Osteoblast (primary cell): ENCODE measurements at places on chromosomes 2 and 18. TPM values are rescaled to one million over a fixed set of nuclear protein-coding genes. Genes with fewer than 3 reads are reported as not detected.

DNA sequence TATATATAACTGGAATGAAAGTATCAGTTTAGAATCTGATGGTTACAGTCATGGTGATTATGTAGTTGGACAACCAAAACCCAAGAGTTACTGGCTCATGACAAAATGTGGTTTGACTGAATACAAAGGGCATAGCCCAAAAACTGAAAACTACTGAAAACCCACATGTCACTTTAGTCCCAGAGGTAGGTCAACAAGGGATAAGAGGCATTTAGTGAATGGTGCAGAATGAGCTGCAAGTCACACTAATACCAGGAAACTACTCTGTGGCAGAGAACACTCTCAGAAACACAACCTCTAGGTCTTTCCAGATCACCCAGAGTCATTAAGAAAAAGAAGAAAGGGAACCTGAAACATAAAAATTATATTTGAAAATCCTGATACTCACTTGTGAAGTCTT lies 154.5 kb downstream of the AGPS start:
- no peaks in the 10 kb centered on the region for H3K27me3 ChIP-seq
- no peaks in the 10 kb centered on the region for H3K36me3 ChIP-seq
- DNase-seq = no peak
- H3K4me3 ChIP-seq = no peak overlapping the region
- H3K27ac ChIP-seq = no peak overlapping the region

- H3K4me3 ChIP-seq = no peak overlapping the region
- H3K27me3 ChIP-seq = no peaks in the 10 kb centered on the region
- no peak overlapping the region for H3K27ac ChIP-seq
- H3K36me3 ChIP-seq = no peaks in the 10 kb centered on the region
Measured at GRCh38 chr2:175449616-175450015, 268.1 kb upstream of the ATP5MC3 start.

Gene FN1
- 18,025 and 18,800 TPM in 2 replicates for total RNA-seq

- peaks cover 15% of the 10 kb centered on the region for H3K27me3 ChIP-seq
- no peak for DNase-seq
Measured at GRCh38 chr2:219519526-219519916, 5.2 kb downstream of the ASIC4 start.

Gene MOGAT1
- total RNA-seq = not detected in 2 replicates

DNA sequence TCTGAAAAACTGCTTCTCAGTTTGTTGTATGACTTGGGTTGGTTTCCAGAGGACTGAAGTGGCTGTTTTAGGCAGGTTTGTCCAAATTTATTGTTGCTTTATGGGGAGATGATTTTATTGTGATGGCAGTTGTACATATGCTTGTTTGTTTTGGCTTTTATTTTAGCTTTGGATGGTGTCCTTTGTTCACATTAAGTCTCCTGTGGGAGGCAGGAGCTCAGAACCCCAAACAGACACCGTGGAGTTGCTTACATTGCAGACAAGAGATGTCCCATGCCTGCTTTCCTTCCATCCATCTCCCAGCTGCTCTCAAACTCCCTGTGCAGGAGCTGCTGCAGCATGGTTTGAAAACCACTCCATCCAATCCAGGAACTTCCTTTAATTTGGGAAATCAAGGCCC lies 414.7 kb downstream of the LPIN1 start:
- H3K4me1 ChIP-seq = peaks cover 6% of the 10 kb centered on the region
- no peaks in the 10 kb centered on the region for H3K27me3 ChIP-seq
- no peak for DNase-seq
- H3K36me3 ChIP-seq = no peaks in the 10 kb centered on the region
- no peak overlapping the region for H3K27ac ChIP-seq

DNA sequence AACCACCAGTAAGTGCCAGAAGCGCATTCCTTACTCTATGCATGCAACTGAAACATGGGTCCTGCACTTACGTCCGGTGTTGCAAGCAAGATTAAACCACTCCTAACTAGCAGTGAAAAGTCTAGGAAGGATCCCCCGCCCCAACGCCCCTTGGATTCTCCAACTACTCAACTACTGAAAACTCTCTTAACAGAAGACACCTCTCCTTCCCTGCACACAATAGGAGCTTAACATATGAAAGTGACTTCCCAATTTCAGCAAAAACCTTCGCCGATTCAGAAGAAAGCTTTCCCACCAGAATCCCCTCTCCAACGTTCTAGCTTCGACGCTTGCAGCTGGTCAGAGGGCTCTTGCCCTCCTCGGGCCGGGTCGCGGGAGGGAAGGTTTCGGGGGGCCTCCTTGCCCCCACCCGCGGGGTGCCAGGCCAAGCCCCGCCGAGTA lies 578 bp downstream of the IWS1 start:
- peak overlapping the region; percentile 92 for H3K4me3 ChIP-seq
- H3K27ac ChIP-seq = peak overlapping the region; percentile 99
- DNase-seq = no peak
- no peaks in the 10 kb centered on the region for H3K27me3 ChIP-seq
- peaks cover 9% of the 10 kb centered on the region for H3K4me1 ChIP-seq

Gene PLCL1
- total RNA-seq = 3.2 and 4.0 TPM in 2 replicates

DNA sequence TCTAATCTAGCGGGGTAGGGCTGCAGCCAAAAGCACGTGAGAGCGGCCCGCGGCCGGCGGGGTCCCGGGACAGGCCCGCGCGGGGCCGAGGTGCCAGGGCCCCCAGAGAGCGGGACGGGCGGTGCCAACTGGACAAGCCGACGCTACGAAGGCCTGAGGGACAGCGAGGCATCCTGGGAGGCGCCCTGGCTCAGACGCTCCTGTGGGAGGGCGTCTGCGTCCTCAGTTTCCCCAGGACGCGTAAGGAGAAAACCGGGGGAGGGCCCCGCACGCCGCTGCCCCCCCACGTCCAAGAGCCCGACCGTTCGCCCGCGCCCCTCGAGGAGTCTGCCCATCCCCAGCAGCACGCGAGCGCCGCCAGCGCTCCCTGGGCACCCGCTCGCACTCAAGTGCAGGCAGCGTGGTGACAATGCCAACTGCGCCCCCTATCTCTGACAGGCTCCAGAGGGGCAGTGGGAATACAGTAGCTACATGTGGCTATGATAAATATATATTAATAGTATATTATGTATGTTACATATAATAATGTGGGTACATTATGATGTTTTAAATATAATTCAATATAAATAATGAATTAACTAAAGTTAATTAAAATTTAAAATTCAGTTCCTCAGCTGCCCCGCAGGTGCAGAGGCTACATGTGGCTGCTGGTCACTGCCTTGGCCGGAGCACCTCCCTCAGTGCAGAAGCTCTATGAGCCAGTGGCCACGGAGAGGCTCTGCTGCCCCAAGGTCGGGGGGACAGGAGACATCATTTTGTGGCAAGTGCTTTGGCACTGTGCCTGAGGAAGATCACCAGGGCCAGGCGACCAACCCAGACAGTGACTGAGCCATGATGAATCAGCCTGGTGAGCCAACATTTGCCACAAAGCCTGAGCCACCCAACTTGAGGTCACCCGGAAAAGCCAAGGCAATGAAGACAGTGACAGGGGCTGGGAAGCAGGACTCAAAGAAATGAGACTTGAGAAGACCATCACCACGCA lies 5.5 kb upstream of the SFT2D3 start:
- DNase-seq = peak; percentile 96
- no peaks in the 10 kb centered on the region for H3K27me3 ChIP-seq
- H3K27ac ChIP-seq = peak overlapping the region; percentile 37
- H3K4me1 ChIP-seq = peaks cover 18% of the 10 kb centered on the region

Gene ABHD3
- total RNA-seq = 3.8 and 4.0 TPM in 2 replicates

DNA sequence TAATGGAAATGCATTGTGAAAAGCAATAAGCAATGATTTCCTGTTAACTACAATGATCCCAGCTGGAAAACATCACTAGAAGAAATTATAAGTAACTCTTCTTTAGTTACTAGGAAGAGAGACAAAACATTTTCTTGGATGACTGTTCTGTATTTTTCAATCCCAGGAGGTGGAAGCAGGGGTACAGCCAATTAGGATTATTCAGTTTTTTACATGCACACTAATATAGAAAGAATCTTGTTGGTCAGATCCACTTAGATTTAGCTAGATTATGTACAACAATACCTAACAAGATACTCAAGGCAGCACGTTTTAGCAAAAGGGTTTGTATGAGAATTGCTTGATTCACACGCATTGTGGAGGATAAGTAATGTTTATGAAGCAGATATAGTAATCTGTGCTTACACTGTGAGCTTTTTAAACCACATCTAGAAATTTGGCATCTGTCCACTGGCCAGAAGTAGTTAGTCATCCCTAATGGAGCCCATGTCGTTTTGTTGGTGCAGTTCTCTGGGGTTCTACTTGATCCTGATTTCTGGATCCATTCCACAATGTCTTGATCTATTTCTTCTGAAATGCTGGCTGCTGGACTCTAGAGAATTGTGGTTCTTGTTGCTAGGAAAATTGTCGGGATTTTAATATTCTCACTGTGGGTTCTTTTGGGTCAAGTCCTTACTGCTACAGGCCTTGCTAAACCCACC lies 199.7 kb downstream of the ADCYAP1 start:
- H3K4me1 ChIP-seq = no peaks in the 10 kb centered on the region
- no peaks in the 10 kb centered on the region for H3K27me3 ChIP-seq
- H3K27ac ChIP-seq = no peak overlapping the region
- no peaks in the 10 kb centered on the region for H3K36me3 ChIP-seq

- H3K4me1 ChIP-seq = no peaks in the 10 kb centered on the region
- no peak overlapping the region for H3K27ac ChIP-seq
- peak; percentile 85 for DNase-seq
- peak overlapping the region; percentile 67 for H3K4me3 ChIP-seq
- no peaks in the 10 kb centered on the region for H3K27me3 ChIP-seq
Measured at GRCh38 chr2:44087036-44087713, 81.5 kb upstream of the PPM1B start.

Gene SERPINE2
- 658 and 835 TPM in 2 replicates for total RNA-seq

Gene SP5
- not detected in 2 replicates for total RNA-seq

DNA sequence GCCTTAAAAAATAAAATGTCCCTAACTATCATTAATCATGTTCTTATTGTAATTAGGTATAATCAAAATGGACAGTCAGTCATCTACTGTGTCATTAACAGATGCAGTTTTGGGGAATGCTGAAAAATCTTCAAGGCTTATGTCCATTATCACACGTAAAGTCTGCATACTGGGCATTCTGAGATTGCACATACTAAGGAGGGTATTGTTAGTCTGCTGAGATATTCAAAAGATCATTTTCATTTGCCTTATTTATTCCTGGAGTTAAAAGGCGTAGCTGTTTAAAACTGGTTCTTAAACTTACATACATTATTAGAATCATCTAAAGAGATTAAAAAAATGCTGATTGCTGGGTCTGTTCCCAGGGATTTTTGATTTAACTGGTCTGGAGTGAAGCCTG lies 27.4 kb downstream of the KCNE4 start:
- no peak for DNase-seq
- H3K27me3 ChIP-seq = no peaks in the 10 kb centered on the region
- peaks cover 24% of the 10 kb centered on the region for H3K4me1 ChIP-seq
- no peaks in the 10 kb centered on the region for H3K36me3 ChIP-seq

Gene CRYGD
- total RNA-seq = not detected in 2 replicates

Gene WNT6
- total RNA-seq = not detected in 2 replicates

Gene SLC16A14
- under 0.01 and 0.29 TPM in 2 replicates for total RNA-seq

DNA sequence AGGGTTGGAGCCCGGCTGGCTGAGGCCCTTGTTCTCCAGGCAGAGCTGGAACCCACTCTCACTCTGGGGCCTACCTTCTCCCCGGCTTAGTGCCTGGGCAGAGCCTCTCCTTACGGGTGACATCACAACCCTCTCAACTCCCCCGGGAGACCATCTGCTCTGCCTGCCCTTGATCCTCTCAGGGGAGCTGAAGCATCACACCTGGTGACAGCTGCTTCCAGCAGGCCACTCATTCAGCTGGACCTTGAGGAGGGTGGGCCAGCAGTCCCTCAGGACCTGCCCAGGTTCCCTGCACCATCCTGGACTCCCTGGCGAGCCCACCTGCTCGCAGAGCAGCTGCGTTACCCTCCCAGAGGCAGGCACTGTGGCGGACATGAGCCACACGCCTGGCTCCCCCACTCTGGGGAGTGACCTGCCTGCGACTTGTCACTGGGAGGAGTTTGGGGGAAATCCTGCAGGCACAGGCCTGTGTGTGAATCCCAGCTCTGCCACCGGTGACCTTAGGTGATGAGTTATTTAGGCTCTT lies 13.1 kb downstream of the HS6ST1 start:
- peak overlapping the region; percentile 95 for H3K27ac ChIP-seq
- H3K4me1 ChIP-seq = peaks cover 40% of the 10 kb centered on the region

- no peak for DNase-seq
- no peaks in the 10 kb centered on the region for H3K4me1 ChIP-seq
- H3K27me3 ChIP-seq = peaks cover 26% of the 10 kb centered on the region
- no peak overlapping the region for H3K4me3 ChIP-seq
Measured at GRCh38 chr18:10477121-10477862, 22.9 kb downstream of the APCDD1 start.
